ENCODE measurements at places on chromosomes 5 and 9.

DNA sequence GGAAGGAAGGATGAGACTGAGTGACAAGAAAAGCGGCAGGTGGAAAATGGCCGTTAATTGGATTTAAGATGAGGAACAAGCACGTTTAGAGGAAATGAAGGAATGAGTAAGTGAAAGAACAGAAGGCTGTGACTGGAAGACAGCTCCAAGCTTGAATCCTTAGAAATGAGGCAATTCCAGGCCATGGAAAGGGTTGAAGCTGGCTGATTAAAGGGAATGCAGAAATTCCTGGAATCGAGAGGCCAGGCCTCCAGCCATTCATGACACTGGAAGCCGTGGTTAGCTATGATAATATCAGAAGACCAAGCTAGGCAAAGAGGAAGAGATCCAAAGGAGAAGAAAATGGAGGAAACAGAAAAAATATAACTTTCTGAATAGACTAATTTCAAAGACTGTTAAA, 84.2 kb downstream of the ARL15 start:
- DNase-seq, result no peak

GRCh38 chr9:37151812-37152211, 31.4 kb downstream of the ZCCHC7 start:
- DNase-seq, result no peak

- DNase-seq, result no peak
Observed at GRCh38 chr9:120922404-120923195, 4.0 kb downstream of the TRAF1 start.

DNA sequence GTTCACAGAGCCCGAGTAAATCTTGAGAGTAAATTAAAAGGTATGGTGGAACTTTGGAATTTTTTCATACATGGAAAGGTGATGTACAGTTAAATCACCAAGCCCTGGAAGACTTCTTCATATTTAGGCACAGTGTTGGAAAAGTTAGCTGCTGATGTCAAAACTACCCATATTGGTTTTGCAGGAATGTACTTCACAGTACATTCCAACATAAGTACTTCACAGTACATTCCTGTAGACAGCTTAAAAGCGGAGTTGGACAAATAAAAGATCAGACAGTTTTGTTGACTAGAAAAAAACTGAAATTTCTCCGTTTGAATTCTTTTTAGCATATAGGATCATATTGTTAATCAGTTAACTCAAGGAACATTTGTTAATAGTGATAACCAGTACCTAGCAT, 1.8 kb downstream of the RANBP17 start:
- no peak for DNase-seq

- DNase-seq, result no peak
Observed at GRCh38 chr5:160991205-160991604, 139.2 kb upstream of the ATP10B start.

GRCh38 chr5:109327570-109327969, 82.2 kb downstream of the PJA2 start:
- DNase-seq, result no peak

- DNase-seq, result no peak
Observed at GRCh38 chr9:72675586-72675985, 154.2 kb downstream of the TMC1 start.

DNA sequence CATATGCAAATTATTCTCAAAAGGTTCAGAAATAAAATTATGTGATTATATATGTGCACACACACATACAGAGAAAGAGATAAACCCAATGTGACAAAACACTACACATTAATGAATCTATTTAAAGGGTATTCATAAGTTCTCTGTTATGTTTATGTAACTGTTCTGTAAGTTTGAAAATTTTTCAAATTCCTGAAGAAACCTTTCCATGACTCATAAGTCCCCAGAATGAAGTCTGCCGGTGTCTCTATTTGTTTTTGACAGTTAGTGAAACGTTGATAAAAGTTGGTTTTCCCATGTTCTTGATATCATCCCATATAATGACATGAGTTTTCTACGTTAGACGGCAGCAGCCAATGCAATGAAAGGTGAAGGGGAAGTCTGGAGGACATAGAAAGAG, 199.5 kb upstream of the PUM3 start:
- DNase-seq, result no peak

DNA sequence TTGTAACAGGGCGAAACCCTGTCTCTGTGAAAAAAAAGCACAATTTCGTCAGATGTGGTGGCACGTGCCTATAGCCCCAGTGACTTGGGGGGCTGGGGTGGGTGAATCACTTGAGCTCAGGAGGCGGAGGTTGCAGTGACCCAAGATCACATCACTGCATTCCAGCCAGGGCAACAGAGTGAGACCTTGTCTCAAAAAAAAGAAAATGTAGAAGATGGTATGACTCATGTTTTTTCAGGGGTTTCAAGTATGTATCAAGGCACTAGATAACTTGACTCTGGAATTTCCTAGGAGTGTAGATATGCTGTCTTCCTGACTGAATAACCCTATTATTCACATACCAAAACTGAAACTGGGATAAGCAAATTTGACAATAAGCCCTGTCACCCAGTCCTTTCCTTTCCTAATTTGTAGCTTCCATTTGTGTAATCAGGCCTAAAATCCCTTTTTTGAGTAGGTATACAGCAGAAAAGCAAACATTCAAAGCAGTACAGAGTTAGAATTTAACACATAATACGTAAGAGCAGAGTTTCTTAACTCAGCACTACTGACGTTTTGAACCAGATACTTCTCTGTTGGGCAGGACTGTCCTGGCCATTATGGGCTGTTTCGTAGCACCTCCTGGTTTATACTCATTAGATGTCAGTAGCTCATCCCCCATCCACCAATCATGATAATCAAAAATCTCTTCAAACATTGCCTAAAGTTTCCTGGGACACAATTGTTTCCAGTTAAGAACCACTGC, 17.3 kb upstream of the ANKRD18B start:
- no peak for DNase-seq

DNA sequence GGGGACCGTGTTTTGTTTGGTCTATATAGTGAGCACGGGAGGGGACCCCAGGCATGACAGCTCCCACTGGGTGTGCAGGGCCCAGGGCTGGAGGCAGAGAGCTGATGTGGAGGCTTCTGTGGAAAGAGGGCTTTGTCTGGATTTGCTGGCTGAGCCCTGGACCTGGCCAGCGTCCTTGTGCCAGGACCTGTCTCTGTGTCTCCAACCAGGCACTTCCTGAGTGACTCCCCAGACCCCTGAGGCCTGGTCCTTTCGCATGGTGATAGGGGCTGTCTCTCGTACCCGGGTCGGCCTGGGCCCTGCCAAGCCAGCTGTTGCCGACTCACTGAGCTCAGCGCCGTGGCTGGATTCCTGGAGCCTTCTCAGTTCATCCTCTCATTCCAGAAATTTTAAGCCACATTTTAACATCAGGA, 77.6 kb downstream of the ADAMTS2 start:
- no peak for DNase-seq

- DNase-seq, result no peak
Observed at GRCh38 chr9:72817413-72817812, 135.4 kb downstream of the ALDH1A1 start.

- no peak for DNase-seq
Observed at GRCh38 chr9:4866239-4866969, 73.7 kb downstream of the RCL1 start.

DNA sequence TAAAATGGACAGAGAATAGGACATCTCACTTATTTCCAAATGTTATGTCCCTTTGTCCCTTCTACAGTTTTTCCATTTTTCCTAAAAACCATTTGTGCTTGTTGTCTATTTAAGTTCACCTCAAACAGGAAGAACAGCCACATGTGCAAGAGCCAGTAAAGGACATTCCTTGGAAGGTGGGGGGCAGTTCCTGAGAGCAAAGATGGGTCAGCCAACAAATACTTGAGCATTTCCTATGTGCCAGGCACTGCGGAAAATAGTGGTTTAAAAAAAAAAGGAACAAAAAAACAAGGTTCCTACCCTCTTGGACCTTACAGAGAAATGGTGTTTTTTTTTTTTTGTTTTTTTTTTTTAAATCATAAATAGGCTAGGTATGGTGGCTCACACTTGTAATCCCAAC, 26.8 kb downstream of the ANP32B start:
- no peak for DNase-seq

DNA sequence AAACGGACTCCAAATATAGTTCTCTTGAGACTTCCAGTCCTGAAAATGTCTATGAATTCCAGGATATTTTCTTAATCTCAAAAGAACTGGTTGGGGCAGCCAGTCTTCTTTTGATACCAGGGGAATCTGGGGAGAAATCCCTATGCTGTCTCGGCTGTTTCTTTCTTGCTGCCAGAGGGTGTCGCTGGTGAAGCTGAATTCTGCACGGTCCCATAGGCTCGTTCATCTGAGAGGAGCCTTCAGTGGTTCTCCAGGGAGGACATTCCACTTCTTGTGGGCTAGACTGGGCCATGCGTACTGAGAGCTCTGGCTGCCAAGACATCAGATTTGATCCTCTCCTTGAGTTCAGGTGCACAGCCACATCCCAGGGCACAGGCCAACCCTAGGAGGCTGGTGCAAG, 155.0 kb upstream of the CLINT1 start:
- no peak for DNase-seq

DNA sequence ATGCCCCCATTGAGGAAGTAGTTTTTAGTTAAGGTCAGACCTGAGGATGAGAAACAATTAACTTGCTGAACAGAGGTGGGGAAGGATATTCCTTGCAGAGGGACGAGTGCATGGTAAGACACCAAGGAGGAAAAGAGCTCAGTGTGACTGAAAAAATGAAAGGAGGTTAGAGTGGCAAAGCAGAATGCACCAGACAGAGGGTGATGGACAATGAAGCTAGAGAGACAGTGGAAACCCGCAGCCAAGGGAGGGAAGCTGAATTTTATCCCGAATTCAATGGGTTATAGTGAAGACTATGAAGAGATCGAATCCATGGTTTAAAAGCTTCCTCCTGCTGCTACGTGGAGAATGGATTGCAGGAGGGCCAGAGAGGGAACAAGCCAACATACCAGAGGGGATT, 206.8 kb downstream of the FBN2 start:
- DNase-seq, result no peak

- DNase-seq, result no peak
Observed at GRCh38 chr9:91346644-91347043, 15.1 kb downstream of the AUH start.

DNA sequence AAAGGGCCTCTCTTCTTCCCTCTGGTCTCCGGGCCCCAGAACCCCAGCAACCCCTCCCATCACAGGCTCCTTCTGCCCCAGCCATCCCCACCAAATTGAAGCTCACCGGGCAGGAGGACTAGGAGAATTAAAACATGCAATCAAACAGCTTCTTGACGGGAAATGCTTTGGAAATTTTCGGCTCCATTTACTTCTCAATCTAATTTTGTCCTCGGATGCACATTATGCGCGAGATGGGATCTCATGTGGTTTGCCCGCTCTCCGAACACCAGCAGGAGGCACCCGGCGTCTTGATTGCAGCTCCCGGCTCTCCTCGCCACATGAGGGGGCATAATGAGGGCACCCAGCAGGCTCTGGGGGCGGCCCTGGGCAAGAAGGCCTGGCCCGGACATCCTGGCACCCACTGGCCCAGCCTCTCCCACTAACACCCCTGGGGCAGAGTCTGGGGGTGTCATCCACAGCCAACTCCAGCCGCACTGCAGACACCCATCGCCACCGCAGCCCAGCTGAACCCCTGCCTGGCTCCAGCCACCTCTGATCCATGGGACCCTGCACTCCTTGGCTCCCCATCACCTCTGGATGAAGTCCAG, 135.5 kb downstream of the PAX5 start:
- DNase-seq, result no peak

- DNase-seq, result no peak
Observed at GRCh38 chr9:98175028-98175569, 17.3 kb downstream of the CORO2A start.

DNA sequence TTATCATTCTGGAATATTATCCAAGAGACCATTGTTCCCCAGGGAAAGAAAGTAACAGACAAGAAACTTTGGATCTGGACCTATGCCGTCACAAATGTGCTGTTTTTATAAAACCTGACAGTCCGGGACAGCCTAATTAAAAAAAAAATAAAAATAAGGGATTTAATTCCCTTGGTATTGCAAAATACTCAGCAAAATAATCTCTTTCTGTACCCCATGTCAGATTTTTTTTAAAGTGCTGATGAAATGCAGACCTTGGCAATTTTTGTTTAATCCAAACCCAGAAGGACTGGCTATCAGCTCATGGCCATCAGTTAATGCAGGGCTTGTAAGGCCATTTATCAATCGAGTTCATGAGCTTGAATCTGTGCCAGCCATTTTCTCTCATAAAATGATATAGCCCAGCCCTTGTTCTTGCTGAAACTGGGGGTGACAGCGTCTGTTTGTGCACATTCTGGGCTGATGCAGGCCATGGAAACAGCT, 162.7 kb upstream of the S1PR3 start:
- DNase-seq, result no peak

DNA sequence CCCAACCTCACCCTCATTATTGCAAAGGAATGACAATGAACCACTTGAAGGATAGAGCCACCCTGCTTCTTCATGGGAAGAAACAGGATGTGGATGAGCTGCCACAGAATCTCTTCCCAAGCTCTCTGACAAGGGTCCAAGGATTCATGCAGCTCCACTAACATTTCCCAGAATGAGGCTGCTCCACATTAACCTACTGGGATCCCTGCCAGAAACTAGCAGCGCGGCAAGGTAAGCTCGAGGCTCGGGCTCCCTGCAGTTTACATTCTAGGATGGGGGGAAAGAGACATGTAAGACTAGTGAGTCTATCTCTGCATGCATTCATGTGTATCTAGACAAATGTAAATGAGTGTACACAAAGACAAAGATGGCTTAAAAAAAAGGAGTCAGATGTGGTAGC, 12.1 kb downstream of the DCAF12 start:
- no peak for DNase-seq

- no peak for DNase-seq
Observed at GRCh38 chr5:174301848-174302625, 256.5 kb downstream of the NSG2 start.

- DNase-seq, result no peak
Observed at GRCh38 chr5:66891184-66891925, 295.2 kb downstream of the MAST4 start.

DNA sequence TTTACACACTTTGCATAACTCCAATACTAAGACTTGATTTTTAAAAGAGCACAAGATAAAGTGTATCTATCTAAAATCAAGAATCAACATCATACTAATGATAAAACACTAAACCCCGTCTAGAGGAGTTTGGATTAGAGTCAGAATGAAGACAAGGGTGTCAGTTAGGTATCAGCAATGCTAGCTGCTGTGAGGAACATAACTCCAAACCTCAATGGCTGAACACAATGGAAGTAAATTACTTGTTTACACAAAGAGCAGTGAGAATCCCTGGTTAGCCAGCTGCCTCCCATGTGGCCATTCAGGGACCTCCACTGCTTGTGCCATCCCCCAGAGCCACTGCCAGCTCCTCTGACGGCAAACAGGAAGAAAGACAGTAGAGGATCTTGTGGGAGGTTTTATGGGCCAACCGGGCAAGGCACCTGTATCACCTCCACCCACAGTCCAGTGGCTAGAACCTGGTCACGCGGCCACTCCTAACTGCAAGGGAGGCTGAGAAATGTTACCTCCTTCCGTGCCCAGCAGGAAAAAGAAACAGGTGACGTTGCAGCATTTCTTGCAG, 24.0 kb upstream of the GRHPR start:
- DNase-seq, result no peak

GRCh38 chr5:83895860-83896259, 175.2 kb upstream of the HAPLN1 start:
- no peak for DNase-seq

- no peak for DNase-seq
Observed at GRCh38 chr9:14415947-14416346, 102.0 kb upstream of the NFIB start.
